ENCODE measurements at places on chromosomes 7 and 10.

DNA sequence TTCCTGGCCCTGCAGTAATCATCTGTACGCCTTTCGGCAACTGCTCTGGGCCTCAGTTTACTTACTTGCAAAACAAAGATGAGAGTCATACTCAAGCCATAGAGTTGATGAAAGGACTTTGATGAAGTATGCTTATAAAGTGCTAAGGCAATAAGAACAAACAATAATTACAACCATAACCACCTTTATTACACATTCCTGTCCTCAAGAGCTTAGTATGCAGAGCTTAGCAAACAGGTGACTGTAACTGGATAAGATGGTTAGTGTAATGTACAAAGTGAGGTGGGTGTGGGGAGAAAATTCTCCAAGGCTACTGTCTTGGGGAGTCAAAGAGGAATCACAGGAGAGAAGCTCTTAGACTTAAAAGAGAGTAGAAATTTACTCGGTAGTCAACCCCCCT is 117.0 kb upstream of the AFAP1L2 start:
- no peak overlapping the region for H3K4me3 ChIP-seq
- no peak for DNase-seq
- no peak overlapping the region for H3K27ac ChIP-seq
- peaks cover 11% of the 10 kb centered on the region for H3K4me1 ChIP-seq
- H3K36me3 ChIP-seq: no peaks in the 10 kb centered on the region

GRCh38 chr10:45557275-45557905 is 115.2 kb downstream of the ZFAND4 start:
- H3K27me3 ChIP-seq: no peaks in the 10 kb centered on the region
- peaks cover 6% of the 10 kb centered on the region for H3K4me1 ChIP-seq
- H3K27ac ChIP-seq: no peak overlapping the region
- DNase-seq: no peak
- no peaks in the 10 kb centered on the region for H3K36me3 ChIP-seq

DNA sequence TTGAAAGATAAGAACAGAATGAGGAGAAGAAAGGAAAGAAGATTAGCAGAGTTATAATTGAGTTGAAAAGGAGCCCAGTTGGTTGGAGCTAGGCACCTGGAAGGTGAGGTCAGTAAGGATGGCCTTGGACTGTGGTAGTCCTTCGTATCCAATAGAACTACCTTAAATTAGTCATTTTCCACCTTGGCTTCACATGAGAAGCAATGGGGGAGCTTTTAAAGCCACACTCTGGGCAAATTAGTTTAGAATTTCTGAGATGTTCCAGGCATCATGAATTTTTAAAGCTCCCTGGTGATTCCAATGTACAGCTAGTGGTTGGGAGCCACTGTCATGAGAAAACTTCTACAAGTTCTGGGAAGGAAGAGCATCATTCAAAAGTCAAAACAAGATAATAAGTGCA is 27.3 kb upstream of the CYP3A5 start:
- H3K27ac ChIP-seq: no peak overlapping the region
- H3K4me1 ChIP-seq: no peaks in the 10 kb centered on the region
- DNase-seq: peak; percentile 38
- no peaks in the 10 kb centered on the region for H3K36me3 ChIP-seq
- no peak overlapping the region for H3K4me3 ChIP-seq

DNA sequence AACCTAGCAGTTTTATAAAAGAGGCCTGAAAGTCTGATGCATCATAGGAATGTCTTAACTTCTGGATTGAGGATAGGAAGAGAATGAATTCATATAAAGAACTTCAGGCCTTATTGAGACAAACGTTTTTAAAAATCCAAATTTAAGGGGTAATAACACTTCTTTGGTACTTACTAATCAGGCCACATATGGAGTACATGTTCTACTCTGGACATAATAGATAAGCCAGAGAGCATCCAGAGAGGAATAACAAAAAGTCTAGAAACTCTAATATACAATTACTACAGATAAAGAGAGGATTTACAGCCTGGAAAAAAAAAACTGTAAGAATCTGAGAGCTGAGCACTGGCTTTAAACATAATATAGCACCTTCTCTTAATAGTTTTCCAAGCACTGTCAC is 2.9 kb downstream of the MTPAP start:
- H3K27ac ChIP-seq: no peak overlapping the region
- H3K27me3 ChIP-seq: no peaks in the 10 kb centered on the region
- peaks cover 19% of the 10 kb centered on the region for H3K4me1 ChIP-seq
- peaks cover 2% of the 10 kb centered on the region for H3K36me3 ChIP-seq

DNA sequence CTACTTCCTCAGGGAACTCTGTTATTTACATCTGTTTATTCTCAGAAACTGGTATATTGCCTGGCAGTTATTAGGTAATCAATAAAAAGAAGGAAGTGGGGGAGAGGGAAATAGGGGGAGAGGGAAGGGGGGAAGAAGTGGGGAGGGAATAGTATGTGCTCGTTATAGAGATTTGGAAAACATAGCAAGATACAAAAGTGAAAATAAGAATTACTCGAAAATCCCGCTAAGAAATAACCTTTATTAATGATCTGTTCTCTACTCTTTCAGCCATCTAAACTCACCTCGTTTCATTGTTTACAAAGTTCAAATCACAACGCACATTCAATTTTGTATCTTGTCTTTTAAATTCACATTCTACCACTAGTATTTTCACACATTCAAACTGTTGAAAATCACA is 63.0 kb upstream of the CDCA7L start:
- no peaks in the 10 kb centered on the region for H3K4me1 ChIP-seq
- no peaks in the 10 kb centered on the region for H3K27me3 ChIP-seq
- H3K36me3 ChIP-seq: no peaks in the 10 kb centered on the region
- no peak for DNase-seq

- H3K27me3 ChIP-seq: no peaks in the 10 kb centered on the region
- no peak for DNase-seq
- no peak overlapping the region for H3K27ac ChIP-seq
- H3K4me1 ChIP-seq: no peaks in the 10 kb centered on the region
- H3K4me3 ChIP-seq: no peak overlapping the region
Observed at GRCh38 chr10:121838149-121838548, 89.7 kb downstream of the ATE1 start.

GRCh38 chr10:25176421-25176968 is 1.7 kb downstream of the GPR158 start:
- peak; percentile 24 for DNase-seq
- no peak overlapping the region for H3K4me3 ChIP-seq
- H3K4me1 ChIP-seq: no peaks in the 10 kb centered on the region
- H3K36me3 ChIP-seq: no peaks in the 10 kb centered on the region
- peaks cover 43% of the 10 kb centered on the region for H3K27me3 ChIP-seq

GRCh38 chr10:8815969-8816368 is 761.5 kb downstream of the GATA3 start:
- DNase-seq: no peak
- H3K4me3 ChIP-seq: no peak overlapping the region
- no peaks in the 10 kb centered on the region for H3K4me1 ChIP-seq
- H3K27me3 ChIP-seq: no peaks in the 10 kb centered on the region
- no peak overlapping the region for H3K27ac ChIP-seq

All from GM23248 (cell line).